ENCODE measurements at places on chromosomes 1 and 21.

GRCh38 chr21:32004291-32004690, 131.5 kb downstream of the HUNK start:
- no peak for DNase-seq

DNA sequence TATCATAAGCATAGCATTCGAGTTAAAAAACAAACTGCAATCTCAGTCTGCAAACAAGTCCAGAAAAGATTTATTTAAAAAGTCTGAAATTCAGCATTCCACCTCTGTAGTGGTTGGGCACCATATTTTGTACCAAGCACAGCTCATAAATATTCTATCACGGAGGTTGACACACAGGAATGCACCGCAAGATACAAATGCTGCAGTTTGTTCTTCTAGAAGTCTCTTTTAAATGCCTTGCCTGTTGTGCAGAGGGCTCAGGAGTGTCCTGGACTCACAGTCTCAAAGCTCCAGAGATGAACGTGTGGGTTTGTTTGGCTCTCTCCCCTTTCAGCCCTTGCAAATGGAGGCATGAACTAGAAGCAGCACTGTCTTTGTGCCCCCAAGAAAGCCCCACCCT, 212.4 kb upstream of the USP24 start:
- DNase-seq: no peak

GRCh38 chr1:40692429-40692895, 958 bp downstream of the NFYC start:
- DNase-seq: no peak

DNA sequence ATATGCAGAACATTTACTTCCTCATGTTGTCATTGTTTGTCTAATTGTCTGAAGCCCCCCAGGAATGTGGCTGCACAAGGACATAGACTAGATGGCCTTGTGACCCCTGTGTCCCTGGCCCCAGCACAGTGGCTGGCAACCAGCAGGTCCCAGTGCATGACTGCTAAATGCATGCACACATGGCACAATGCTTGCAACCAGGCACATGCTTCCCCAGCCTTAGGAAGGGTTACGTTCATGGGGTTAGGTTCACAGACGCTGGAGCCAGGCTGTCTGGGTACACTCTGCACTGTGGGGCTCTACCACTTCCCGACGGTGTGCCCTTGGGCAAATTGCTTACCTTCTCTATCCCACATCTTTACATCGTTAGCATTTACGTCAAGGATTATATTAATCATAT, 21.2 kb upstream of the CLIC6 start:
- DNase-seq: no peak
